ENCODE measurements at places on chromosomes 5 and 9.

GRCh38 chr9:16367605-16368231 lies 502.8 kb downstream of the BNC2 start:
- H3K36me3 ChIP-seq, result no peaks in the 10 kb centered on the region
- no peaks in the 10 kb centered on the region for H3K27me3 ChIP-seq
- peak overlapping the region; percentile 54 for H3K27ac ChIP-seq
- peaks cover 16% of the 10 kb centered on the region for H3K4me1 ChIP-seq

DNA sequence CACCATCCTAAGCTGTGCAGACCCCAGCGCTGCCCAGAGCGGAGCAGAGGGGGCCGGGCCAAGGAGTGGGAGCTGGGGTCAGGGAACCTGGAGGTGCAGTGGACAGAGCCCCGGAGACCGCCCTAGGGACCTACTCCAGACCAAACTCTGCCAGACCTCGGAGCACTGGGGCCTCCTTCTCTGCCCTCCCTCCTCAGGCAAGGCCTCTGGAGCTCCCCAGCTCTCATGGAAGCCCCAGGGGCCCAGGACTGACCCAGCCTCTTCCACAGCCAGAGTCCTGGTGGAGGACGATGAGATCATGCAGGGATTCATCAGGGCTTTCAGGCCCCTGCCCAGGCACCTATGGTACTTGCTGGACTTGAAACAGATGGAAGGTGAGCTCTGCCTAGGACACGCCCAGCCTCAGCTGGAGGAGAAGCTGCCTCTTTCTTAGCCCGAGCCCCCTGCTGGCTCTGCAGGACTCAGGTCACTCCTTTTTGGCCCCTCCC lies 3.6 kb downstream of the PAEP start:
- DNase-seq, result no peak
- H3K27me3 ChIP-seq, result no peaks in the 10 kb centered on the region
- no peaks in the 10 kb centered on the region for H3K4me1 ChIP-seq
- no peak overlapping the region for H3K27ac ChIP-seq
- H3K36me3 ChIP-seq, result no peaks in the 10 kb centered on the region

- H3K27me3 ChIP-seq, result no peaks in the 10 kb centered on the region
- no peak overlapping the region for H3K4me3 ChIP-seq
- DNase-seq, result no peak
- no peak overlapping the region for H3K27ac ChIP-seq
- H3K36me3 ChIP-seq, result no peaks in the 10 kb centered on the region
Measured at GRCh38 chr9:82912645-82913044, 150.3 kb downstream of the RASEF start.

DNA sequence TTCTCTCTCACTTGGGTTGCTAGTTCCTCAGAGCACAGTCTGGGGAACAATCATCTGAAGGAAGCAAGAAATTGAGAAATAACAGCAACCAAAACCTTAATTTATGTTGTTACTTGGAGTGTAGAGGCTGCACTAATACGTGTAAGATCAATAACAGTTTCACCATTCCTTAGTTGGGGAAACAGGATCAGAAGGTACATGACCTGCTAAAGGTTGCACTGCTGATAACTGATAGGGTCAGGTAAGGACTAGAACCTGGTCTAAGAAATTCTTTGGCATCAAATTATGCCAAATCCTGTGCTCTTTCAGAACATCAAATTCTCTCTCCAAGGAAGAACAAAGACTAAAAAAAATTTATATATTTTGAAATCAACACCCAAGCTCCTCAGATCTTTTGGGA lies 278.6 kb upstream of the C9orf72 start:
- no peaks in the 10 kb centered on the region for H3K27me3 ChIP-seq
- H3K36me3 ChIP-seq, result no peaks in the 10 kb centered on the region
- no peak for DNase-seq
- H3K4me1 ChIP-seq, result no peaks in the 10 kb centered on the region
- H3K4me3 ChIP-seq, result no peak overlapping the region

- no peak overlapping the region for H3K4me3 ChIP-seq
- H3K27me3 ChIP-seq, result no peaks in the 10 kb centered on the region
- no peak for DNase-seq
- H3K27ac ChIP-seq, result no peak overlapping the region
Measured at GRCh38 chr5:151703227-151703626, 16.5 kb upstream of the SPARC start.

- no peaks in the 10 kb centered on the region for H3K36me3 ChIP-seq
- no peak overlapping the region for H3K27ac ChIP-seq
Measured at GRCh38 chr5:174690271-174690670, 34.1 kb upstream of the MSX2 start.

GRCh38 chr5:148309746-148310145 lies 2.5 kb upstream of the SPINK7 start:
- H3K36me3 ChIP-seq, result no peaks in the 10 kb centered on the region
- no peak overlapping the region for H3K27ac ChIP-seq
- H3K4me3 ChIP-seq, result no peak overlapping the region
- DNase-seq, result no peak
- no peaks in the 10 kb centered on the region for H3K27me3 ChIP-seq

- H3K27ac ChIP-seq, result no peak overlapping the region
- no peaks in the 10 kb centered on the region for H3K27me3 ChIP-seq
- H3K4me1 ChIP-seq, result no peaks in the 10 kb centered on the region
- no peaks in the 10 kb centered on the region for H3K36me3 ChIP-seq
Measured at GRCh38 chr5:54438620-54439389, 16.7 kb upstream of the HSPB3 start.

- no peaks in the 10 kb centered on the region for H3K27me3 ChIP-seq
- H3K36me3 ChIP-seq, result no peaks in the 10 kb centered on the region
- no peak for DNase-seq
- no peak overlapping the region for H3K27ac ChIP-seq
Measured at GRCh38 chr5:165881259-165881658, 2375.8 kb downstream of the MAT2B start.

GRCh38 chr5:2326601-2327000 lies 424.9 kb downstream of the IRX2 start:
- no peaks in the 10 kb centered on the region for H3K36me3 ChIP-seq
- no peaks in the 10 kb centered on the region for H3K4me1 ChIP-seq
- H3K27me3 ChIP-seq, result no peaks in the 10 kb centered on the region
- DNase-seq, result no peak
- H3K4me3 ChIP-seq, result no peak overlapping the region

- H3K27me3 ChIP-seq, result 0 out of 2 replicates have a peak, but pooled peaks cover 2% of the 10 kb centered on the region
- H3K4me3 ChIP-seq, result no peak overlapping the region
- no peaks in the 10 kb centered on the region for H3K4me1 ChIP-seq
- H3K27ac ChIP-seq, result no peak overlapping the region
- no peaks in the 10 kb centered on the region for H3K36me3 ChIP-seq
- DNase-seq, result no peak
Measured at GRCh38 chr9:68493958-68494577, 46.6 kb downstream of the TMEM252 start.

- no peak for DNase-seq
- H3K27me3 ChIP-seq, result no peaks in the 10 kb centered on the region
Measured at GRCh38 chr5:187617-188451, 3.5 kb upstream of the LRRC14B start.

- no peaks in the 10 kb centered on the region for H3K27me3 ChIP-seq
- no peak overlapping the region for H3K4me3 ChIP-seq
- H3K36me3 ChIP-seq, result no peaks in the 10 kb centered on the region
- peaks cover 5% of the 10 kb centered on the region for H3K4me1 ChIP-seq
Measured at GRCh38 chr9:91555132-91555531, 131.5 kb upstream of the NFIL3 start.

DNA sequence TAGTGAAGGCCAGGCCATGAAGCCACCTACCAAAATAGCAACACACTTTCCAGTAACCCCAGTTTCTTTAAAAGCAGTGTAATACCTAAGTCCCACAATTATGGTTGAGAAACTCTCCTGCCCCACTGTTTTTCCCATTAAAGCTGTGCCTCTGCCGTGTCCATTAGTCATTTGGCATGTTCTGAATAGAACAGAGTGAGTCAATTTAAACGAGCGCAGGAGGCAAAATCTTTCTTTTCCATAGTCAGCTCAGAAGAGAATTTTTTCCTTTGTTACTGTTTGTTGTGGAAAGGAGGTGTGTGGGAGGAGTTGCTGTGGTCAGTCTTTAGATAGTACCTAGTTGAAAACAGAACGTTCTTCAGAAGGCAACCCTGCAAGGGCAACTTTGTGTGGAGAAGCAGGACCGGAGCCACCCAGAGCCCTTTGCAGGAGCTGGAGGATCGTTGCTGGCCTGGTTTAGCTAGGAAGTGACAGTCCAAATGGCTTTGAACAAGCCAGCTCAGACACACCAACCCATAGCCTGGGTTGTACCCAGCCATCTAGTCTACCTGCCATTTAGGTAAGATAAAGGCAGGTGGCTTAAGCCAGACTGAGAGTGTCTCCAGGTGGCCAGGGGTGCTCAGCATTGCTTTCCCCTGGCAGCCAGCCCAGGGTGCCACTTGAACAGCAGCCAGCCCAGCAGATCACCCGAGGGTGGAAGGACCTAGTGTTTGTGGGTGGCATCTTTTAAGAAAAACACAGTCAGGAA lies 30.4 kb downstream of the GADD45G start:
- H3K27ac ChIP-seq, result no peak overlapping the region
- no peak for DNase-seq
- no peaks in the 10 kb centered on the region for H3K4me1 ChIP-seq
- no peaks in the 10 kb centered on the region for H3K36me3 ChIP-seq
- no peaks in the 10 kb centered on the region for H3K27me3 ChIP-seq
- H3K4me3 ChIP-seq, result no peak overlapping the region

- H3K27ac ChIP-seq, result no peak overlapping the region
- no peak overlapping the region for H3K4me3 ChIP-seq
- H3K27me3 ChIP-seq, result peaks cover 56% of the 10 kb centered on the region
- H3K36me3 ChIP-seq, result 0 out of 2 replicates have a peak, but pooled peaks cover 4% of the 10 kb centered on the region
Measured at GRCh38 chr5:129905473-129906176, 1.4 kb downstream of the CHSY3 start.

DNA sequence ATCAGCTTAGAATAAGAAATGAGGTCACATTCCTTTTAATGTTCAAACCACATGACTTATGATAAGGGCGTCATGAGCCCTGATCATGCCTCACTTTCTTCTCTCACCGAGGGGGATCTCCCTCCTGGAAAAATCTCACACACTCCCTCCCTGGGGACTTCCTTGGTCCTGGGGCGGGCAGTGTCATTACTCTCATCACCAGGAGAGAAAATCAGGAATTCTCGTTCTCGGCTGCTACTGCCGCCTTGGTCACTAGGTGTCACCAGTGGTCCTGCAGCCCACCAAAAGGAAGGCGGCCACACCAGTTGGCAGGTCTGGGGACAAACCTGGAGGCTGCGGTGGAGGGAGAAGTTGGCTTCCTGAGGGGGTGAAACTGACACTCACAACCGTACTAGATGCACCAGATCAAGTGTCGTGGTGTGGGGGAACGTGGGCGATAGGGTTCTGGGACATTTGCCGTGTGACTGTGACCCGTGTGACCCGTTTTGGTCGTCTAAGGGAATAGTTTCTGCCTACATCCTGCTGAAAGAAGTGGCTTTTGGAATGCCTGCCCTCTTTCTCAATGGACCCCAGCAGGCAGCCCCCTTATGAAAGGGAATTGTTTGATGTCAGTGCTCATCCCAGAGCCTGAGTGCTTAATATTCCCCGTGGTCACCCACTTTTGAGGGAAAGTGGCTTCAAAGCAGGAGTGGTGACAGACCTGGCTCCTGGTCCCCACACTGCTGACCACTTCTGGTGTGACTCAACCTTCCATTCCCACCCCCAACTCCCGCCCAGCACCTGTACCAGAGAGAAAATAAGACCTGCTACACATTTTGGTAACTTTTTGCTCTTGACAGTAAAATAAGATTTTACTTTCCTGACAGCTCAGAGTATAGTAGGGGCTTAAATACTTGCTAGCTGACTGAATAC lies 63.2 kb downstream of the ACER2 start:
- H3K4me1 ChIP-seq, result no peaks in the 10 kb centered on the region
- no peaks in the 10 kb centered on the region for H3K27me3 ChIP-seq
- no peak overlapping the region for H3K4me3 ChIP-seq
- H3K36me3 ChIP-seq, result no peaks in the 10 kb centered on the region

DNA sequence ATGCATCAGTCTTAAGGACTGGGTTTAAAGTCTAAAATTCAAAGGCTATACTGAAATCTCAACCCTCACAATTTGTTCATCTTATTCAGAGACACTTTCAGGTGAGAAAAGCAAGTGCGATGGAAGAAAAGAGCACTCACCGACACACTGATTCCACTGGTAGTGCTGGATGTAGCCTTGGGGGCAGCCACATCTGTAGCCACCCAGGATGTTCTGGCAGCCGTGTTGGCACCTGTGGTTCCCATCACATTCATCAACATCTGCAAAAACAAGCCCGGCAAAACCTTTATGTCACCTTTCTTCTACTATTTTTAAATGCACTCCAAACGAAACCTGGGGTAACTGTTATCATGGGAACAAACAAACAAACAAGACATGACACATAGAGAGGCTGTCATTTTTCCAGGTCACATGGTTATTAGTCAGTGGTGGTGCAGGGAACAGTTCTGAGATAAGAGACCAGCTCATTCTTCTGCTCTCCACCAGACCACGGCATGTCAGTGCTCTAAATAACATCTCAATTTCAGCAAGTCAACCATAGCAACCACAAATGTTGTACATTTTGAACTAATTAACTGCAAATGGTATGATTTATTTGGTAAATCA lies 188.4 kb downstream of the SLC12A2 start:
- DNase-seq, result no peak
- no peak overlapping the region for H3K4me3 ChIP-seq
- H3K27ac ChIP-seq, result no peak overlapping the region
- no peaks in the 10 kb centered on the region for H3K36me3 ChIP-seq
- H3K4me1 ChIP-seq, result no peaks in the 10 kb centered on the region
- no peaks in the 10 kb centered on the region for H3K27me3 ChIP-seq

DNA sequence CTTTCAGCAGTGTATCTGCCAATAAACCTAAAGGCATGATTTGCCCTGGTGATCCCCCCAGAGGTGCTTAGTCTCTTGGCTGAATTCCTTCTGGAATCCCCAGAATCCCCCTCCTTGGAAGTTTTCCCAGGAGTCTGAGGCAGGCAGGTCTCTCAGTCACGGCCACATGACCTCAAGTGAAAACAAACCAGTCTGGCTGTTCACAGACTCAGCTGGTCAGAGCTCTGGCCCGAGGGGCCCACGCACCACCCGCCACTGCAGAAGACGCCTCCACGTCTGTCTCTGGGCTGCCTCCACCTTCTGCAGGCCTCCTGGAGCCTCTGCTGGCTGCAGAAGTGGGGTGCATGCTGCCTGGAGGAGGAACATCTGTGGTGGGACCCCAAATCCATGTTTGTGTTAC lies 52.5 kb downstream of the HRH2 start:
- no peaks in the 10 kb centered on the region for H3K4me1 ChIP-seq
- no peak overlapping the region for H3K27ac ChIP-seq
- no peak for DNase-seq
- no peaks in the 10 kb centered on the region for H3K36me3 ChIP-seq

GRCh38 chr5:104431981-104432380 lies 869.4 kb upstream of the NUDT12 start:
- no peak overlapping the region for H3K27ac ChIP-seq
- no peak for DNase-seq
- H3K4me3 ChIP-seq, result no peak overlapping the region
- no peaks in the 10 kb centered on the region for H3K27me3 ChIP-seq
- no peaks in the 10 kb centered on the region for H3K4me1 ChIP-seq
- no peaks in the 10 kb centered on the region for H3K36me3 ChIP-seq

DNA sequence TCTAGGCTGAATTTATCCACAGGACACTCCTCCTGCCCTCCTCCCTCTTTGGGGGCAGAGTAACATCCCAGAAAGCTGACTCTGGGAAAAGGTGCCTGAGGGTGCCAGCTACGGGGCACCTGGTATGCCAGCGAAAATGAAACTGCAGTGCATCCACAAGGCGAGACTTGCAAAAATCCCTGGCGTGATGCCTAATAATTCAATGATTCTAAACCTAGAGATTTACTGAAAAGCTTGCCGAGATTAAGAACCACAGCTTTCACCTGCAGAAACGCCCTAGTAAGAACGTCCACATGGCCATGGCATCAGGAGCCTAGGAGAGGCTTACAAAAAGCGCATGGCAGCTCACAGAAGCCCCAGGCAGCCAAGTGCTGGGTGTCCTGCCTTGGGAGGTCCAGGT lies 20.9 kb downstream of the CCNJL start:
- no peaks in the 10 kb centered on the region for H3K27me3 ChIP-seq
- peaks cover 17% of the 10 kb centered on the region for H3K4me1 ChIP-seq
- DNase-seq, result no peak
- no peak overlapping the region for H3K4me3 ChIP-seq
